ENCODE measurements at places on chromosomes 16 and 17. TPM values are rescaled to one million over a fixed set of nuclear protein-coding genes. Genes with fewer than 3 reads are reported as not detected.

Gene SLC2A4
- polyA plus RNA-seq = 107 TPM

Gene HBA1
- 1.8 TPM for polyA plus RNA-seq

Gene PPL
- polyA plus RNA-seq = 4.3 TPM

Gene SNRNP25
- 65.2 TPM for polyA plus RNA-seq

Gene TEKT1
- not detected for polyA plus RNA-seq

Gene HAP1
- polyA plus RNA-seq = not detected

Gene WNT9B
- polyA plus RNA-seq = 0.53 TPM

Measured in heart left ventricle (tissue), 16 donors.